ENCODE measurements at places on chromosomes 11 and 22.

GRCh38 chr11:11969380-11970215 is 38.8 kb downstream of the DKK3 start:
- DNase-seq = no peak

DNA sequence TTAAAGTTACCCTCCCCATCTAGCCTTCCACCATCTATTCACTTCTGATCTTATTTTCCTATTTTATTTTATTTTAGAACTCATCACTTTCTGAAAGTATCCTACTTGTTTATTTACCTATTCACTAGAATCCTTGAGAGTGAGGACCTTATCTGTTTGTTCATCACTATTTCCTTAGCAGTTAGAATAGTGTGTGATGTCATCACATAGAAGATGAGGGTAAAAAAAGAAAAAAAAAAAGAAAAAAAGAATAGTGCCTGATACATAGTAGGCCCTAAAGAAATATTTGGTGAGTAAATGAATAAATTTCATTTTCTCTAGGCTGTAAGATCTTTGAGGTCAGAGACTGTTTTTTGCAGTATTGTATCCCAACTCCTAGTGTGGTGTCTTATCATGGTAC is 36.7 kb downstream of the PAAF1 start:
- DNase-seq = no peak

DNA sequence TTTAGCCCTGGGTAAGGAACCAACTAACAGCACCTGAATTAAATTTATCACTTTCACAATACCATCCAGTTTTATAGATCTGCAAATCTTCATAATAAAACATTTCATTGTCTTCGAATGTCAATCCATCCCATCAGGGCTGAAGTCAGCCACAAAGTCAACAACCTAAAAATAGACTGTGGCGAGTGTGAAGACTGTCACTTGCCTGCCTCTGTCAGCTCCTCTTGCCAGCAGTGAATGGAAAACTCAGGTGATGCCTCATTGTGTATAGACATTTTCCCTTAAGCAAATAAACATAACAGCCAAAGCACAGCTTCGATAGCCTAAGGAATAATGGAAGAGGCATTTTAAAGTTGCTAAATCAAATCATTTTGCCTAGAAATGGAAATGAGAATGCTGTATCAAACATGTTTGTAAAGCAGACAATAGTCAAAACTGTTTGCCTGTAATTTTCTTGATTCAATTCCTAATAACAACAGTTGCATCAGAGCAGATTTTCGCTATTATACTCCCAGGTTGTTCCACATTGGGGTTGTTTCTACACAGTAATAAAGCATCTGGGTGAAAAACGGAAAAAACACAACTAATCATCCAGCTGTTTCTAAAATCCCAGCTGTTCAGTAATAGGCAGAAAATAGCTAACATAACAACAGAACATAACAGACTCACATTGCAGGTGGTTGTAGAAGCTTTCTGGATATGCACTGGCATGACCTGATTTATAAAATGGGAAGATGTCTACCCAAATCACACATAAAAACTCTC is 15.7 kb downstream of the KCNA4 start:
- DNase-seq = no peak

DNA sequence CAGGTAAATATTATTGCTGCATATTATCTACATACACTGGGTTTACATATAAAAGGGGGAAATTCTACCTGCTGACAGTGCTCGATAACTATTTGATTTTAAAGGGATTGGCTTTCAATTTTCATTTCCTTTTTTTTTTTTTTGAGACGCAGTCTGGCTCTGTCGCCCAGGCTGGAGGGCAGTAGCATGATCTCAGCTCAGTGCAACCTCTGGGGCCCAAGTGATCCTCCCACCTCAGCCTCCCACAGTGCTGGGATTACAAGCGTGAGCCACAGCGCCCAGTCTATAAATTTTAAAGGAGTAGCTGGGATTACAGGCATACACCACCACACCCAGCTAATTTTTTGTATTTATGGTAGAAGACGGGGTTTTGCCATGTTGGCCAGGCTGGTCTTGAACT is 3.2 kb upstream of the PCF11 start:
- DNase-seq = no peak

GRCh38 chr22:21012446-21013407 is 2.2 kb upstream of the P2RX6 start:
- DNase-seq = no peak

DNA sequence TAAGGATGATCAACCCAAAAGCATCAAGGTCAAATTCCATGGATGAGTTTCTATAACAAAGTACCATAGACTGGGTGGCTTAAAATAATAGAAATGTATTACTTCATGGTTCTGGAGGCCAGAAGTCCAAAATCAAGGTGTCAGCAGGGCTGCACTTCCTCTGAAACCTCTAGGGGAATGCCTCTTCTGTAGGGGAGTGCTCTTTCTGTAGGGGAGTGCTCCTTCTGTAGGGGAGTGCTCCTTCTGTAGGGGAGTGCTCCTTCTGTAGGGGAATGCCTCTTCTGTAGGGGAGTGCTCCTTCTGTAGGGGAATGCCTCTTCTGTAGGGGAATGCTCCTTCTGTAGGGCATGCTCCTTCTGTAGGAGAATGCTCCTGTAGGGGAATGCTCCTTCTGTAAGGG is 65.5 kb downstream of the FBLN1 start:
- DNase-seq = no peak

DNA sequence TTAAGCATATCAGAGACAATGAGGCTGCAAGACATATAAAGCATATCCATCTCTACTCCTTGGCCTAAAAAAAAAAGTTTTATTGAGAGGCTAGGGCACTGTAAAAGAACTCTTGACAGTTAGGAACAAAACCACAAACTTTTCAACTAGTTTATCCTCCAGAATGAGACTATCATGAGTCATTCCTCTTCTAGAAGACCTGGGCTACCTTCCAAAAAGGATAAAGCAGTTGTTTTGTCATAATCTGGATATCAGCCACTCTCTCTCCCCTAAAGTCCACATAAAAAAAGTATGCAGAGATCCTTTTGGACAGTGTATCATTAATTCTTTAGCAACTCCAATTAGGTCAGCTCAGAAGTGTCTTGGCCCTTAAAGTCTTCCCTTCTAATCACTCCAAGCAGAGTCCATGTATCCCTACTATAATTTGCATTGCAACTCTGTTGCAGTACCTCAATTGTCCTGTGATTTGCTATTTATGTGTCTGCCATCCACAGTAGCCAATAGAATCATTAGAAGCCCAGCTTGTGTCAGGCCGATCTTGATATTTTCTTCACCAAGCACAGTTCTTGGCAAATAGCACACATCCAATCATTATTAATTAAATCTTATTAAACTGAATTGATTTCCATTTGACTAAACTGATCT is 10.4 kb downstream of the OR51T1 start:
- no peak for DNase-seq

GRCh38 chr11:100741866-100742625 is 55.0 kb downstream of the ARHGAP42 start:
- DNase-seq = no peak

- DNase-seq = no peak
Measured at GRCh38 chr11:1671658-1672057, 25.3 kb upstream of the KRTAP5-6 start.

GRCh38 chr11:46360878-46361277 is 13.6 kb downstream of the DGKZ start:
- DNase-seq = no peak

- no peak for DNase-seq
Measured at GRCh38 chr11:60378354-60378753, at the start of gene MS4A7. Gene MS4A7 (plus strand): TSS chr11:60378532. CDS start chr11:60383142, 4,610 bp downstream.

DNA sequence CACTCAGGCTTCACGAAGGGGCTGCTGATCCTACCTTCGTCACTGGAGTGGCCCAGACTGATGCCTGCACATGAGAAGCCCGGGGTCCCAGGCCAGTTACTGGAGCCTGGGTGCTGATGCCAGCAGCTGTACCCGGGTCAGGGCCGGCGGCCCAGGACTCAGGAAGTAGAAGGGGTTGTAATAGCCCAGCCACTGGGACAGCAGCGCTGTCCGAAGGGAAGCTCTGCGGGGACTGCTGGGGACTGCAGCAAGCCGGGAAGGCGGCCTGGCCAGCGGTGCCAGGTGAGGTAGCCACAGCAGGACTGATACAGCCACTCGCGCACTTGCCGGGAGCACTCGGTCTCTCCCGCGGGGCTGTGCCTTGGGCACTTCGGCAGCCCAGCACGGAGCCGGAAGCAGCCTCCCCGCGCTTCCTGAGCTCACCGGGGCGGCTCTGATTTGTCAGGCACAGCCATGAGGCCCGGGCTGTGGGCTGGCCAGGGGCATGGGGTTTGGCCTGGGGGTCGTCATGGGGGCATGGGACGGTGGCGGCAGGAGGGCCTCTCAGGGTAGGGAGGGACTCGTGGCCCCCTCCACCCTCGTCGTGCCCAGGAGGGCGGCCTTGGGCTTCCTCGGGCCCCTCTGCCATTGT is 13.9 kb upstream of the OR8K1 start:
- no peak for DNase-seq

DNA sequence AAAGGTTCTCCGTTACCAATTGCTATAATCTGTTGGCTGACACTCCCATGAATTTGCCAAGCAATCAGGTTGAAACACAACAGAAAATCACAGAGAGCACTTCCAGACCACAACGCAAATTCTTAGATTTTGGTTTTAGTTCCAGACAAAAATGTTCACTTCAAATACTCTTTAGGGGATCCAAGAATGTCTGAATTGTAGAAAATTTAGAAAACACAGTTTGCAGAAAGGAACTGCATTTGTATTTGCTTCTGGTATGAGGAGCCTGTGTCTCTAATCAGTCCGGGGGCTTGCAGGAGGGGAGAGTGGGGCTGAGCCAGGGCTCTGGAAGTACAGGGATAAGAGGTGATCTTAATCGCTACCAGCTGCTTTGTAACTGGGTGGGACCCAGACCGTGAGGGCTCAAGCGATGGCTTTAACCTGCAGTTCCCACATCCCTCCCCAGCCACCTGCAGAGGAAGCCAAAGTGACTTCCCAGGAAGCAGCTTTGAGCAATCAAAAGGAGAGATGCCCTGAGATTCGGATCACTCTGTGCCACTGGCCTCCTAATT is 18.7 kb downstream of the SCUBE2 start:
- no peak for DNase-seq

DNA sequence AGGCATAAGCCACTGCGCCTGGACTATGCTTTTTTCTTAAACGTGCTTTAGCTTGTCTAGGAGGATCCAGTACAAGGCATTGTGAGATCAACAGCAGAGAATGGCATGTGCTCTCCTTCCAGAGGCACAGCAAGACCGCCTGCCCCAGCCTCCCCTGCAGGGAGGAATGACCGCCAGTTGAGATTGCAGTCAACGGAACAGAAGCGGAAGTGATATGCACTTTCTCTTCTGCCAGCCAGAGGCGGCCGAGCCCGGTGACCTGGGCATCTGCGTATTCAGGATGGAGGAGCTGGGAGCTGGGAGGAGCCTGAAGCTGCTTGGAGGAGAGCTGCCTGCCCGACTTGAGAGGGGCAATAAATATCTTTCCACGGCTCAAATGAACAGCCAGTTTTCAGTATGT is 243.0 kb downstream of the CTTN start:
- no peak for DNase-seq

DNA sequence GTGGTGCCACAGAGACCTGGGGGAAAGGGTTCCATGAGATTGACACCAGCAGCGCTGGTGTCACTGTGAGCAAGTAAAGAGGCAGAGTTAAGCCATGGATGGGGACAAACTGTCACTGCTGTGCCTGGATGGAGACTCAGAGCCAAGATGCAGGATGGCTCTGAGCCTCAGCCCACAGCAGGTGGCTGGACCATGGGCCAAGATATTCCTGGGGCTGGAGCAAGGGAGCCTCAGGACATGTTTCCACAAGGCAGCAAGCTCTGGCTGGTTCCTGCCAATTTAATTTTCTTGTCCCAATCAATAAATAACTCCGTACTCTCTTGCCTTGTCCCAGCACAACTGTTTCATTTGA is 23.0 kb downstream of the MYO18B start:
- no peak for DNase-seq

- DNase-seq = no peak
Measured at GRCh38 chr11:73326929-73327811, 19.1 kb downstream of the ARHGEF17 start.

- peak; percentile 38 for DNase-seq
Measured at GRCh38 chr22:39240831-39241793, 3.7 kb downstream of the PDGFB start.

GRCh38 chr11:33617672-33618350 is 82.8 kb downstream of the C11orf91 start:
- no peak for DNase-seq

DNA sequence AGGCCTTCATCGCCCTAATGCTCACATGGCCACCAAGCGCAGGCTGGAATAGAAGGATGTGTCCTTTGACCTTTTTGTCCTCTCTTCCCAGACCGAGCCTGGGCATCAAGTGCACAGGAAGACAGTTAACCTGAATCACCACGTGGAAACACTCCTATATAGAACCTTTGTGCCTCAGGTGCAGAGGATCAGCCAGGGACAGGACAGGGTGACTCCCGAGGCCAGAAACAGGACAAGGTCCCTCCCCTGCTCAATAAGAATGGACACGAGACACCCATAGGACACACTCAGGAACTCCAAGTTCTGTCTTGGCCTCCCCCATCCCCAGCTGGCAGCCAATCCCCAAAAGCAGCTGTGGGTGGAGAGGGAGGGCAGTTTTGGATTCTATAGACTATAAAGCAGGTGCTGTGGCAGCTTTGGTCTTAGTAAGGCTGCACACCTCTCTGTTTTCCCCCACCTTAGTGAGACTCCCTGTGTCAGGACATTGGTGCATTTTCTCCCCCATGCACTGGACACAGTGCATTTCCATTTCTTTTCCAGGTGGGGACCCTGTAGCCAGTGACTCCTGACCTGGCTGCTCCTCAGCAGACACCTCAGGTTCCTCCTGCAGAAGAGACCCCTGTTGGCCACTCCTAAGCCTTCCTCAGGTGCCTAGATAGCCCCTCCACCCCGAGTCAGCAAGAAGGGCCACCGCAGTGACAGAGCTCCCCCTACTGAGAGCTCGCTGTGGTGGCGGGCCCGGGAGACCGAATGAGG is 43.6 kb upstream of the POU2AF1 start:
- DNase-seq = peak; percentile 74

DNA sequence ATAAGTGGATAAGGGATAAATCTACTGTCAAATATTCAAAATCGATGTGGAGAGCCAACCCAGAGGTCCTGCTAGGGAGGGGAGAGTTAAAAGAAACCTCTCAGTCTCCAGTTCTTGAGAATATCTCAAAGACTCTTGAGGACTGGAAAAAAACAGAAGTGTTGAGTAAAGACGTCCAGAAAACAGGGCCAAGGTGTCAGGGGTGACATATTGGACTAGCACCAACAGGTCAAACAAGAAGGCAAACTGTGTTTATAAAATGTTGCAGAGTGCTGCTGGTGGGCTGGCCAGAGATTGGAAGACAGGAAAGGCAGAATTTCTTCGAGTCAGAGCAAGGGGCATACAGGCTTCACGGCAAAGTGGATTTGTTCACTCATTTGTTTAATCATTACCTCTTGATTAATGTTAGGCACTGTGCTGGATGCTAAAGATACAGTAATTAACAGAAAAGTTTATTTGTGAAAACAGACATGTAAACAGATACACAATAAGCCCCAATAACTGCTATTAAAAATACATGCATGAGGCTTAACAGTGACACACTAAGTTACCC is 33.7 kb upstream of the SMPD1 start:
- DNase-seq = no peak

Measured in stimulated activated CD4-positive, alpha-beta T cell treated with anti-CD3 and anti-CD28 coated beads, Interleukin-15, amount 100 ng/mL, for 24 hours (primary cell).